ENCODE measurements at places on chromosomes 13 and 19. TPM values are rescaled to one million over a fixed set of nuclear protein-coding genes. Genes with fewer than 3 reads are reported as not detected.

DNA sequence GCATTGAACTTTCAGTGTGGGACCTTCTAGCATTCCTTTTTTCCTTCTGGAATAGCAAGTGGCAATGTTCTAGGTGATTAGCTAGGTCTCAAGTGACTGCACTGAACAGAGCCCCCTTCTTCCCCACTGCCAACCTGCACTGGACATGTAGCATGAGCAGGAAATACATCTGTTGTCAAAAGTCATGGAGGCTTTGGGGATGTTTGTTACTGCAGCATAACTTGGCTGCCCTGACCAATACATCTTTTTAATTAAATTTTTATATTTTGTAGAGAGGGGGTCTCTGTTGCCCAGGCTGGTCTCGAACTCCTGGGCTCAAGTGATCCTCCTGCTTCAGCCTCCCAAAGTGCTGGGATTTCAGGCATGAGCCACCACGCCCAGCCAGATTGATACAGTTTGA is 163.6 kb downstream of the CACNA1A start:
- H3K4me1 ChIP-seq: no peaks in the 10 kb centered on the region
- H3K27ac ChIP-seq: no peak overlapping the region
- no peak for DNase-seq
- H3K4me3 ChIP-seq: no peak overlapping the region
- H3K36me3 ChIP-seq: no peaks in the 10 kb centered on the region

GRCh38 chr19:44525721-44526430 is 3.6 kb downstream of the CEACAM20 start:
- no peak overlapping the region for H3K27ac ChIP-seq
- H3K36me3 ChIP-seq: no peaks in the 10 kb centered on the region
- no peak overlapping the region for H3K4me3 ChIP-seq

DNA sequence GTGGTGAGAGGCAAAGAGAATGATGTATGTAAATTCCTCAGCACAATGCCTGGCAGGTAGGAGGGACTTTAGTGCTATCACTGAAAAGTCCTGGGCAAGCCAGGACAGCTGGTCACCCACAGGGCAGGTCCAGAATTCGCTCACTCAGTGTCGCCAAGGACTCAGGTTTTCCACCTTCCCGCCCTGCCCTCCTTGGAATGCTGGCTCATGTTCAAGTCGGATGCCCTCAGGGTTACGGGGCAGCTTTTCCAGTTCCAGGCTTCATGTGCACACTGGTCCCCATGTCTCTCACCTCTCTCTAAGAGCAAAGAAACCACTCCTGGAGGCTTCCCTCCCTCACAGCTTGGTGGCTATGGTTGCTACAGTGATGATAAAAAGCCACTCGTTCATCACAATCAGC is 24.8 kb upstream of the NAXD start:
- no peaks in the 10 kb centered on the region for H3K36me3 ChIP-seq
- no peak overlapping the region for H3K4me3 ChIP-seq
- H3K27ac ChIP-seq: no peak overlapping the region
- H3K4me1 ChIP-seq: no peaks in the 10 kb centered on the region
- no peaks in the 10 kb centered on the region for H3K27me3 ChIP-seq

- H3K36me3 ChIP-seq: no peaks in the 10 kb centered on the region
- no peak overlapping the region for H3K27ac ChIP-seq
- no peak overlapping the region for H3K4me3 ChIP-seq
- no peak for DNase-seq
- no peaks in the 10 kb centered on the region for H3K4me1 ChIP-seq
- H3K27me3 ChIP-seq: no peaks in the 10 kb centered on the region
These were observed 10.3 kb upstream of the MYCBP2 start for GRCh38 chr13:77337159-77337558.

- no peak overlapping the region for H3K4me3 ChIP-seq
- no peaks in the 10 kb centered on the region for H3K27me3 ChIP-seq
- no peak for DNase-seq
These were observed 32.2 kb downstream of the TMEM161A start for GRCh38 chr19:19106056-19106551.

- H3K4me3 ChIP-seq: no peak overlapping the region
- H3K27me3 ChIP-seq: no peaks in the 10 kb centered on the region
- DNase-seq: no peak
- H3K4me1 ChIP-seq: no peaks in the 10 kb centered on the region
These were observed 6.4 kb downstream of the CHST8 start for GRCh38 chr19:33627962-33628839.

- no peaks in the 10 kb centered on the region for H3K27me3 ChIP-seq
- H3K36me3 ChIP-seq: no peaks in the 10 kb centered on the region
- H3K4me1 ChIP-seq: no peaks in the 10 kb centered on the region
- DNase-seq: no peak
- no peak overlapping the region for H3K27ac ChIP-seq
These were observed 7.1 kb upstream of the ICAM3 start for GRCh38 chr19:10346509-10346908.

DNA sequence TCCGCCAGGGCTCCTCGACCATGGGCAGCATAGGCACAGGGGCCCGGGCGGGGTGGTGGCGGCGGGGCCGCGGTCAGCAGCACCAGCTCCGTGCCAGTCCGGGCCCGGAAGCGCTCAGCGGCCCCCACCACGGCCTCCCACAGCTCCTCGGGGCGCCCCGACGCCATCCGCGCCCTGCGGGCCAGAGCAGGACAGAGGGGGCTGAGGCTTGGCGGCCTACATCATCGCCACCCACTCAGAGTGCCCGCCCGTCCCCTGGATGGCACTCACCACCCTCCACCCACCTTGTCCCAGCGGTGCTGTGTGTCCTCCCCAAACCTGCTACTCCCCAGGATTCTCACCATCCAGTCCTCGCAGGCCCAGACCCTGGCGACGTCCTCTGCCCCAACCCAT is 4.0 kb downstream of the AKT1S1 start:
- peaks cover 28% of the 10 kb centered on the region for H3K4me1 ChIP-seq
- no peak overlapping the region for H3K4me3 ChIP-seq
- H3K27ac ChIP-seq: no peak overlapping the region
- no peaks in the 10 kb centered on the region for H3K36me3 ChIP-seq
- no peak for DNase-seq

DNA sequence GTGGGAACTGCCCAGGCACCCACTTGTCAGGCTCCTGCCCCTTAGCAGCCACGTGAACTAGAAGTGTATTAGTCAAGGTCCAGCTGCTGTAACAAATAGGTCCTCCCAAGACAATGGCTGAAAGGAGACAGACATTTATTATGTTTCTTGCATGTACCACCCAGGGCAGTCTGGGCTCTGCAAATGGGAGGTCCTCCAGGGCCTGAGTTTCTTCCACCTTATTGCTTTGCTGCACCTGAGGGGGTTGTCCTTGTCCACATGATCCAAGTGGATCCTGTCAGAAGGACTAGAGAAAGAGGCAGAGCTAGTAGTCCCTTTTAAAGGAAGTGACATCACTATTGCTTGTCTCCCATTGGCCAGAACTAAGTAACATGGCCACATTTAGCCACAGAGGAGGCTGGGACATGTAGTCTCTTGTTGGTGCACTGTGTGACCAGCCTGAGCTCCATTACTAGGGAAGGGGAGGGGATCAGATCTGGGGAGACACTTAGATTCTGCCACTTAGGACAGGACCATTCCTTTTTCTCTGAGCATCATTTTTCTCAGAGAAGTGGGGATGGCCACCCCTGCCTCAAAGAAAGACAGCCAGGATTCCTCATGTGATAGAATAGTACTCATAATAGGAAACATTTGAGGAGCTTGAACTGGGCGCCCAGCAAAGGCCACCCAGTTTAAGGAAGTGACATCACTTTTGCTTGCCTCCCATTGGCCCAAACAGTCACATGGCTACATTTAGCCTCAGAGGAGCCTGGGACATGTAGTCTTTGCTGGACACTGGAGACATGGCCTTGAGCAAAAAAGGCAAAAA is 15.1 kb downstream of the CC2D1A start:
- peak; percentile 78 for DNase-seq
- H3K4me3 ChIP-seq: no peak overlapping the region
- H3K27ac ChIP-seq: no peak overlapping the region
- H3K36me3 ChIP-seq: no peaks in the 10 kb centered on the region
- no peaks in the 10 kb centered on the region for H3K4me1 ChIP-seq
- no peaks in the 10 kb centered on the region for H3K27me3 ChIP-seq

- no peak overlapping the region for H3K4me3 ChIP-seq
- H3K27ac ChIP-seq: no peak overlapping the region
- H3K27me3 ChIP-seq: no peaks in the 10 kb centered on the region
- peaks cover 8% of the 10 kb centered on the region for H3K4me1 ChIP-seq
These were observed 140.5 kb upstream of the ZNF536 start for GRCh38 chr19:30231408-30232318.

- H3K4me1 ChIP-seq: no peaks in the 10 kb centered on the region
- H3K4me3 ChIP-seq: no peak overlapping the region
- no peaks in the 10 kb centered on the region for H3K36me3 ChIP-seq
- no peaks in the 10 kb centered on the region for H3K27me3 ChIP-seq
- DNase-seq: no peak
- H3K27ac ChIP-seq: no peak overlapping the region
These were observed 86.8 kb upstream of the STARD13 start for GRCh38 chr13:33372251-33372919.

DNA sequence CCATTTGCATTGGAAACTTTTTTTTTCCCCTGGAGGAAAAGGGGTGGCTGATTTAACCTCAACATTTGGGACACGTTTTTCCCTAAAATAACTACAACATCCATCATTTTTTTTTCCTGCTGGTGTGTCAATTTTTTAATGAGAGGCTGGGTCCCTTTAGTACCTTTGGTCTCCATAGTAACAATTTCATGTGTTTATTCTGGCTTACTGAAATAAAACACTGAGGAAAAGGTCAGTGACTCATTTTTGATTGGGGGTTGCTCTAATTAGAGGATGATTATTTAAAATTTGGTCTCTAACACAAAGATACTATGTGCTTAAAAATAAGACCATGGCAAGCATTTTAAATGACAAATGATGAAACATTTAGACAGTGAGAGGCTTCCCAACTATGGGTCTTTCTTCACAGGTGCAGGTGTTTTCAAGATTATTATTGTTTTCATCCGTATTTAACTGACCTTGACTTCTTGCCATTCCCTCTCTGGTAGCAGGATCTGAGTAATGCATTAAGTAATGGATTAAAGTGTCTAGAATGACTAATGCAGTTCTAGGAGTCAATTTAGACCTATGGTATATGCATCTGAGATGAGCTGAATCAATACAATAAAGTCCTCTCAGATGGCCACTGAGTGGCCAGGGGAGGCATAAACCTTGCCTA is 406.4 kb downstream of the KCNRG start:
- no peak overlapping the region for H3K27ac ChIP-seq
- H3K27me3 ChIP-seq: no peaks in the 10 kb centered on the region
- DNase-seq: no peak
- no peak overlapping the region for H3K4me3 ChIP-seq
- peaks cover 21% of the 10 kb centered on the region for H3K4me1 ChIP-seq

DNA sequence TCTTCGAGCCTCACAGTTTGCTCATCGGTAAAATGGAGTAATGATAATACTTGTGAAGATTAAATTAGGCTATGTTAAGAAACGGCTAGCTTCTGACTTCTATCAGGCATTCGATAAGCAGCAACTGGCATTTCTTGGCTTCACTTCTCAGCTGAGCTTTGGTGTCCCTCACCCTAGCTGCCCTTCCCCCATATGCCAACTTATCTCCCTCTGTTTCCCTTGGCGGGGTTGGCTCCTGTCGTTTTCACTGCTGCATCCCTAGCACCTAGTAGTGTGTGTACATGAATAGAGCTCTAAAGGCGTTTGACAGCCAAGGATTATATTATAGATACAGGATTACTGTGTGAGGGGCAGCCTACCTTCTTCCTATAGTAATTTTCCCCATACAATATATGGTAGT is 97.5 kb downstream of the TNFSF11 start:
- no peaks in the 10 kb centered on the region for H3K4me1 ChIP-seq
- H3K27me3 ChIP-seq: no peaks in the 10 kb centered on the region
- no peaks in the 10 kb centered on the region for H3K36me3 ChIP-seq
- no peak for DNase-seq
- H3K4me3 ChIP-seq: no peak overlapping the region

- no peaks in the 10 kb centered on the region for H3K4me1 ChIP-seq
- H3K27me3 ChIP-seq: no peaks in the 10 kb centered on the region
- DNase-seq: no peak
- no peak overlapping the region for H3K27ac ChIP-seq
- no peaks in the 10 kb centered on the region for H3K36me3 ChIP-seq
These were observed 8.5 kb upstream of the CRYL1 start for GRCh38 chr13:20534038-20534608.

DNA sequence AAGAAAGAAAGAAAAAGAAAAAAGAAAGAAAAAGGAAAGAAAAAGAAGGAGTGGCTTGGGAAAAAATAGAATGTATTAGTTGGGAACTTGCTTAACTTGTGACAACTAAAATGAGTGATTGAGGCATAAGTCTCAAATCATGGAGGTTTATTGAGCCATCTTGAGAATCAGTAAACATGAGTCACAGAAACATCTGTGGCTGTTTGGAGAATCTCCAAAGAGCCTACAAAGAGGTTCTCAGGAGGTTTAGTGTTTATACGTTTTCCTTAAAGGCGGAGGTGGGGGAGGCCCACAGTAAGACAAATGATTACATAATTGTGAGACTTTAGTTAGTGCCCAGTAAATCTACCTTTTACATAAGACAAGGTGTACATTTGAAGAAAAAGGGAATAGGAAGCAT is 38.6 kb downstream of the WDR87 start:
- H3K27ac ChIP-seq: no peak overlapping the region
- H3K4me1 ChIP-seq: no peaks in the 10 kb centered on the region
- no peak overlapping the region for H3K4me3 ChIP-seq
- no peak for DNase-seq

GRCh38 chr19:33290956-33291622 is 11.2 kb downstream of the CEBPA start:
- H3K27ac ChIP-seq: no peak overlapping the region
- no peaks in the 10 kb centered on the region for H3K27me3 ChIP-seq
- H3K4me1 ChIP-seq: no peaks in the 10 kb centered on the region
- no peak overlapping the region for H3K4me3 ChIP-seq
- no peaks in the 10 kb centered on the region for H3K36me3 ChIP-seq

DNA sequence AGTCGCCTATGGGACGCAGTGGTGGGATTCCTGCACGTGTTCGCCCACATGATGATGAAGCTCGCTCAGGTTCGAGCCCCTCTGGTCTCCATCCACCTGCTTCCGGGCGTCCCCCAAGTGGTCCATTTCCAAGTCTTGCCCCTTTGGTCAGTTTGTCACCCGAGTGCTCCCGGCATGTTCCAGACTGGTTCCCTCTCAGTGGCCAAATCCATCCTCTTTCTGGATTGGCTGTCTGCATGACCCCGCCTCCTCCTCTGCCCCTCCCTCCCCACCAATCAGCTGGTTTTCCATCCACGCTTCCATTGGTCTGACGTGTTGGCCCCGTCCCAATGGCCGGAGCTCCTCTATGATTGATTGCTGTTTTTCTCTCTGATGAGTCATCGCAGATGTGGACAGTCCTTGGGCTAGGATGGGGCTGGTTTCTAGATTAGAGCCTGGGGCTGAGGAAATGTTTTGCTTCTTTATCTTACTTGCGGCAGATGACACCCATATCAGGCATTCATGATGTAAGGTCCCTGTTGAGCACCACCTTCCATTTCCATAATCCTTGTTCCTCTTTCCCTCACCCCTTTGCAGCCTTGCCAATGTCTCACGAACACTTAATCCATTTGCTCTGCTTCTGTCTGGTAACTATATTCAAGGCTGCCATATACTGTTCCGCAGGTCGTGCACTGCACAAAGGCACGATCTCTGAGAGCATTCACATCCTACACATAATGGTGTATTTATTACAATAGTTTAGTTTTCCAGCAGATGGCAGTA is 73.8 kb downstream of the MAP4K1 start:
- peak; percentile 74 for DNase-seq
- no peaks in the 10 kb centered on the region for H3K27me3 ChIP-seq
- H3K27ac ChIP-seq: no peak overlapping the region
- no peak overlapping the region for H3K4me3 ChIP-seq
- no peaks in the 10 kb centered on the region for H3K36me3 ChIP-seq

Gene SIGLEC8
- total RNA-seq: 3.1 TPM

Gene ZNF730
- total RNA-seq: 3.5 TPM

Gene CGB7
- total RNA-seq: 3.8 TPM

Gene A1BG
- total RNA-seq: 3.5 TPM

Gene ADAT3
- 10.6 TPM for total RNA-seq

Gene LRRC63
- total RNA-seq: 9.4 TPM

Gene BST2
- 37.4 TPM for total RNA-seq

Gene DHPS
- 85.9 TPM for total RNA-seq

All from testis (tissue), 5 donors.